Brain pericyte (primary cell): ENCODE measurements at places on chromosomes 7 and 10.
A peak's percentile ranks its signal among the peaks of the same experiment; 100 is the strongest.

DNA sequence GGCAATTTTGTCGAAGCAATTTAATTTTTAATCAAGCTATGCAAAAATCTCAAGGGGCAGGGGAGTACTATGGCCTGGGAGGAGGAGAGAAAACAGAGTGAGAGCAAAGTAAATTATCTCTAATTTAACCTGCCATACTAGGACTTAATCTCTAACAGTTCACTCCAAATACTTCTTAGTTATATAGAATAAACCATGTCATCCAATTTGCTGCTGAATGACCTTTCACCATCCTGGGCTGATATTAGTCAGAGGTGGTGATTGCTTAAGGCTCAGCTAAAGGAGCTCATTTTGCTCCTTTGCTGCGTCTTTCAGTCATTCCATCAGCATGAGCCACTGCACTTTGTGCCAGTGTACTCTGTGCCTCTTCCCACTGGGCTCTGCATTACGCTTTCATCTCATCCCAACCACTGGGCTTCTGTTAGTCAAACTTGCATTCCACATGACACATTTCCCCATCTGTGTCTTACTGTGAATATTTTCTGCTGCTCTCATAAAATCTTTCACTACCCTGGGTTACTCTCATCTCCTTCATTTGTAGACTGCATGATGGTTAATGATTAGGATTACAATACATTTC, 84.3 kb downstream of the CD36 start:
- peak; percentile 68 for DNase-seq

DNA sequence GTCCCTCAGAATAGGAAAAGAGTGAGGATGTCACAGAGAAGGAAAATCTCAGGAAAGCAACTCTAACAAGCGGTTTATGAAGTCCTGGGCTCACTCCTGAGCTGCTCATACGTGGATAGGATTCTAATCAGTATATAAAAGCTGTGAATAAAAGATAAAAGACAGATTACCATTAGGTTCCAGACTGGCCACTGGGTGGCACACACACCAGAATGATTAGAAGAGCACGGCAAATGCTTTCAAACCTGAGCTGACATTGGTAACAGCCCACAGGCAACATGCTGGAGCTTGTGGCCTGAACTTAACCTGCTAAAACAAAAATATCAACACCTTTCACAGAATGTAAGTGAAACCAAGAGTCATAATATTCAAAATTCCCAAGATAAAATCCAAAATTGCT, 370.8 kb downstream of the GRID1 start:
- no peak for DNase-seq

DNA sequence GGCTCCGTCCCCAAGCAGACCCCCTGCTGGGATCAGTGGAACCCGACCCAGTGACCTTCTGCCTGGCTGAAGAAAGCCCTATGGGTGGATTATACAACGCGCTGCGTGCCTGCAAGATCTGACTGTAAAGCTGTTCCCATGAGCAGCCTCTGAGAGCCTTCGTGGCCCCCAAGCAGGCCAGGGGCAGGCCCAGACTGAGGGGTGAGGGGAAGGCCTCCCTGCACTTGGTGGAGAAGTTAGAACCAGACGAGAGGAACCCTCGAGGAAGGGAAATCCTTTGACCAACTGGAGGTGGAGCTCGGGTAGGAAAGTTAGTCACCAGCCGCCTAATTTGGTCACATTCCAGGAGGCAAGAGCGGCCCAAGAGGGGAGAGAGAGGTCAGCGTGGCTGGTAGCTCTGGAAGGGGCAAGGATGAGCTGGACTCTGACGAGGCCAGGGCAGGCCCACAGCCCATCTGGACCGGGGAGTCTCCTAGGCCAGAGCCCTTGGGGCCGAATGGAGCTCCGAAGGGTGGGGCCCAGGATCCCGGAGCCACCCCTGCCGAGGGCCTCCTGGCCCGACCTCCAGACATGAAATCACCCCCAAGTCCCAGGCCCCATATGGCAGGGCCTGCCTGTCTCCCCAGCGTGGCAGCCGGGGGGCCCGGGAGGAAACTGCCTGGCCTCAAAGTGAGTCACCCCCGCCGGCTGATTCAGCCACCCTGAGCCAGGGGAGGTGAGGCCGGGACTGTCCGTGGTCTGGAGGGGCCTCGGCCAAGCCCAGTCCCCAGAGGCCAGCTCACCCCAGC, 23.3 kb upstream of the PDGFA start:
- DNase-seq, result no peak

DNA sequence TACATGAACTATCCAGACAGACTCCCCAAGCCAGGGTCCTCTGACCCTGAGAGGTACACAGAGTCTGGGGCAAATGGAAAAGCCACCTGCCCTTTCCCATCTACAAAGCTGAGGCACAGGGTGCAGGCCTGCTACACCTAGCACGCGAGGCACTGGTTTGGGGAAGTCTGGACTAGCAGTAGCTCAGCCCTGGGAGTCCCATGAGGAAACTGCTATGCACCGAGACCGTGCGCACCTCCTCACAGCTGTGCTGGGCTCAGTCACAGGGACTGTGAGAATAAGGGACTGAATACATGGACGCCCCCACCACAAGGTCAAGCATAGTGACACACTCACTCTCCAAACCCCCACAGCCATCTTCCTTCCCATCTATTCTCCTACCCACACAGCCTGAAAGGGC, 8.2 kb downstream of the MAT1A start:
- no peak for DNase-seq

GRCh38 chr7:57202274-57202673, 70.0 kb upstream of the ZNF479 start:
- DNase-seq, result no peak

- DNase-seq, result no peak
These were observed 1.5 kb downstream of the ADGRA1 start for GRCh38 chr10:133088956-133089800.

- no peak for DNase-seq
These were observed 10.7 kb upstream of the PPP3CB start for GRCh38 chr10:73506491-73506890.

- no peak for DNase-seq
These were observed 729 bp downstream of the DNAJB6 start for GRCh38 chr7:157337316-157338149.

DNA sequence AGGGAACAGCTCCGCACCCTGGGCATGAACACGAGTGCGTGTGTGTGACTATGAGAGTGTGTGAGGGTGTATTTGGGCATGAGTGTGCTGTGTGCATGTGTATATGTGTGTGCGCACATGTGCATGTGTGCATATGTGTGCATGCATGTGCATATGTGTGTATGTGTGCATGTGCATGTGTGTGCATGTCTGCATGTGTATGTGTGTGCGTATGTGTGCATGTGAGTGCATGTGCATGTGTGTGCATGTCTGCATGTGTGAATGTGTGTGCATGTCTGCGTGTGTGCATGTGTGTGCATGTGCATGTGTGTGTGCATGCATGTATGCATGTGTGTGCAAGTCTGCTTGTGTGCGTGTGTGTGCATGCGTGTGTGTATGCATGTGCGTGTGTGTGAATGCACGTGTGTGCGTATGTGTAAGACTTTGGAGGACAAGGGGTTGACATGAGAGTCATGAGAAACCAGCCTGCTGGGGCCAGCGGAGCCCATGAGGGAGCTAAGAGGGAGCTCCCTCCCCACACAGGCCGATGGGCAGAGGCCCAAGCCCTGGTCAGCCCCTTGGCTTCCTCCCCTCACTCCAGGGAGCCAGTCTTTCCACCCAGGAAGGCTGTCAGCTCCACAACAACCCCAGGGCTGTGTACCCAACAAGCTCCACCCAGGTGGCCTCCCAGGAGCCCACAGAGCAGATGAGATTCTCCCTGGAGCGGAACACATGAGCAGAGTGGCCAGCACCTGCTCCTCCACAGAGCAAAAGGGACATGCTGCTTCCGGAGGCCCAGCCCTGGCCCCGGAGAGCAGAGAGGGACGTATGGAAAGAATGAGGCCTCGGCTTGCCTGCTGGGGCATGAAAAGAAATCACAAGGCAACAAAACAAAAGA, 142.5 kb upstream of the PPP2R2D start:
- no peak for DNase-seq

DNA sequence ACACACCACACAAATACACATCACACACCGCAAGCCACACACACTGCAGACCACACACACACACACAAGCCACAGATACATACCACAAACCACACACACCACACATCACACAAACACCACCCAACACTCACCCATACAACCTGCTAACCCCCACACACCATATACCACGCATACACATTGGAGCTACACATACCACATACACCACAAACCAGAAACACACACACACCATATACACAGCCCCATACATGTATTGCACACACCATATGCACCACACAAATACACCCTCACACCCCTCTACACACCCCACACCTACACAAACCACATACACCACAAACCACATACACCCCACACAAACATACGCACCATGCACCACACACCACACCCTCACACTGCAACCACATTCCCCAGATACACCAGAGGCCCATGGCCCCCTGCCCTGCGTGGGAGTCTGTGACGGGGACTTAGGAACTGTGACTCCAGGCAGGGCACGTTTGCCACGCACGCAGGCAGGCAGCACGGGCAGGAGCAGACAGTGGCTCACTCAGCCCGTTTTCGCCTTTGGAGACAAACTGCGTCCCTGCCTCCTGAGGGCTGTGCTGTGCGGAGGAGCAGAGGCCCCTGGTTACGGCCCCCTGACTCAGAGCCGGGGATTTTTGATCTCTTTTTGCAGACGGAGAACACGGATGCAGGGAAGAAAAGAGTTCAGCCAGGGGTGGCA, 52.6 kb downstream of the TMEM209 start:
- no peak for DNase-seq
